ENCODE measurements at places on chromosomes 5 and 9.
A peak's percentile ranks its signal among the peaks of the same experiment; 100 is the strongest.

DNA sequence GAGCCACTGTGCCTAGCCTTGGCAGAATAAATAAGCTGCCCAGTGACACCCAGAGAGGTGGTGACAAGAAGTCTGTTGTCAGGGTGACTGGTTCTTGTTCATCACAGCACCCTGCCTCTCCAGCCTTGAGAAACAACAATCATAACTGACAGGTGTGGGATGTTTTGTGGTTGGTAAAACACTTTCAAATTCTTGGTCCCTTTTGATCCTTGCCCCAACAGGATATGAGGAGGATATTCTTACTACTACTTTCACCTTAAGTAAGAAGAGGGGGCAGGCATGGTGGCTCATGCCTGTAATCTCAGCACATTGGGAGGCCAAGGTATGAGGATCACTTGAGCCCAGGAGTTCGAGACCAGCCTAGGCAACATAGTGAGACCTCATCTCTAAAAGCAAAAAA is 14.2 kb upstream of the FRRS1L start:
- DNase-seq, result no peak

DNA sequence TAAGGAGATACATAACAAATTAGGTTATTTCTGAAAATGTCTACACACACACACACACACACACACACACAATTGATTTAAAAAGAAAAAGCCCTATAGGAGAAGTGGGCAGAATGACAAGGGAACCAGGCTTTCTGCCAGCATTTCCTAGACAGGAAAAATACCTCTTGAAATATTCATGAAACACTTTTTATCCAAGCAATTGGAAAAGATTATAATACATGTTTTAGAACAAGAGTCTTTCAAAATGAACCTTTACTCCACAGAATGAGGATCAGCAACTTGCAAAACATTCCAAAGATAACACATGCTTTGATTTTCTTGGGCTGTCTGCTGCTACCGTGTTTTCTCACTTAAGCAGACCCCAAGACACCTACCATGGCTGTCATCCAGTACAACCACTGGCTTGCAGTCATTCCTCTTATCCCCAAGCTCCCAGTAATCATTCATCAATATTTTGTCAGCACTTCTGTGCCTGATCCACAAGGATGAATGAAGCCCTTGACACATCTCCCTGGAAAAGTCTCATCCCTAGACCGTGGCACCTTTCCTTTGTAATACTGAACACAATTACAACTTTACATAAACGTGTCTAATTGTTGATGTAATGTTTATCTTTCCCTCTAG is 717.1 kb upstream of the ZNF608 start:
- DNase-seq, result no peak

GRCh38 chr9:126618190-126618584 is 4.5 kb downstream of the LMX1B start:
- DNase-seq, result no peak

DNA sequence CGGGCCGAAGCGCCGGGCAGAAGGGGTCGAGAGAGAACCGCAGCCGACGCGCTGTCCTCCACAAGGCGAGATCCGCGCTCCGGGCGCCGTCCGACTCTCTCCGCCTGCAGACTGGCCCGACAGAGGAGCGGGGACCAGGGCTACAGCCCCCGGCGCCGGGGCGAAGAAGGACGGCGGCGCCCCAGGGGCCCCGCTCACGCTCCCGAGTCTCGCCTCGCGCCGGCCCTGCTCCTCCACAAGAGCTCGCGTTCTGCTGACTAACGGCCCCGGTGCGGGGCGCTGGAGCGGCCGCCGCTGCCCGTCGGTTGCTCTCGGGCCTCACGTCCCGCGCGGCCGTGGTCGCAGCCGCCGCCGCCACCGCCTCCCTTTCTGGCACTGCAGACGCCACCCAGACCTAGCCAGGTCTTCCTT is 338 bp downstream of the ABHD17B start:
- no peak for DNase-seq

DNA sequence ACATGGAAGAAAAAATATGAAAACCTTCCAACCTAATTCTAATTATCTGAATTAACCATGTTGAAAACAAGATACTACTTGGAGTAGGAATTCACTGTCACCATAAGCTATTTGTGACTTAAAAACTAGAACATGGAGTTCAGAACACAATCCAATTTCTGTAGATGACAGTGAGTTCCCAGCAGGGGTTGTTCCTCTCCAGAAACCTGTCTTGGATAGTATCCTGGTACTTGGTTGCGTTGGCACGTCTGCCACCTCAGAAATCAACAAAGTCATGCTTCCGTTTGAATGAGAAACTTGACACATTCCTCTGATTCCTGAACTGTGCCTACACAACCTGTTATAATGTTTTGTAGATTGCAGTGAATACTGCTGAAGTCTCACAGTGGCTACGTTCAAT is 789.9 kb upstream of the DMAC1 start:
- DNase-seq, result no peak

GRCh38 chr9:134010310-134011173 is 14.7 kb upstream of the BRD3OS start:
- no peak for DNase-seq

DNA sequence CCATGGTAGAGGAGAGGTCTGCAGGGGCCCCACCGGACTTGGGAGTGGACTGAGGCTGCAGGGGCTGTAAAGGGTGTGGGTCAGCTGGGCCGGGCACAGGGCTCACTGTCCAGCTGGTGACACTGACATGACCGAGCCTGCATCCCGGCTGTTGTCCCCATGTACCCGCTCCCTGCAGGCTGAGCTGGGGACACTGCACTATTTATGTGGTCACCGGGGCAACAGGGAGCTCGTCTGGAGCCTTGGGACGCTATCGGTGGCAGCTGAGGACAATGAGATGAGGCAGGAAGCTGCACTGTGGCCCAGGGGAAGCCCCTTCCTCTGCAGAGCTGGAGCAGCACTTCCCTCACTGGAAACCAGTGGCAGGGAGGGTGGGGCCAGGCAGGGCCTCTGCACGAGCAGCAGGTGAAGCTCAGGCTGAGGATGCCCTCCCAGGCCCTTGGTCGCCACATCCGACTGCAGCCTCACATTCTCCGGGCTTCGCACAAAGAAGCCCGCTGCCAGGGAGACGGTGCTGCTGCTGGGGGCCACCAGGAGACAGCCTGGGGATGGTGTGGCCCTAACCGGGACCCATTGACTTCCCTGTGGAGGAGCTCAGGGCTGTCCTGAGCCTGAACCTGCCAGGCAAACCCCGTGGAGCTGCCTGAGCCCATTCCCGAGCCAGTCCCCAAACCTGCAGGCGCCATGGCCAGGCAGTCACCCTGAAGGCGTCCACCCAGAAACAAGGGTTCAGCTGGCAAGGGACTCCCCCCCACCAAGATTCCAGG is 26.4 kb downstream of the ZDHHC11B start:
- DNase-seq, result peak; percentile 18

DNA sequence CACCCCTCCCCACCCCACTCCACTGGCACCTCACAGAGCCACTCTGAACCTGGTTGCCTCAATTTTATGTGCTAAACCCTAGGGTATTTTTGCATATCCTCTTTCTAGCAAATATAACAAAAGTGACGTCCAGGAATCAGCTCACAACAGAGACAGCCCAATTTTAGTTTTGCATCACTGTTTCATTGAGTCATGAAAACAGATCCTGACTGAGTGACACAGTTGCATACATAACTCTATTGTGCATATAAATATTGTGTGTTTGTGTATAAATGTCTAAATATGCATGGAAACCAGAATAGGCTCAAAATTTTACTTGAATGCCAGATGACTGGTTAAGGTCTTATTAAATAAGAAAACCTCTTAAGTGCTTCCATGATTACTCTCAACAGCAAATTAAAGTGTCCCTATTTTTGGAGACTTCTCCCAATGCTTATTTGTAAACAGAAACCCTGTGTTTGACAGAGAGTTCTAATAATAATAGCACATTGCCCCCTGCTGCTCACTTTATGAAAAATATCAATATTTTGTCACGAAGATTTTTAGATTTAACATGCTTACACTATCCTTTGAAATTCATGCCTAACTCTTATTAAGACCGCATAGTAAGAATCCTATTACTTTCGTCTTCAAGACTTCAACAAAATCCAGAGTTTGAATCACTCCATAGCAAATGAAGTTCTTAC is 75.5 kb upstream of the PRRC1 start:
- DNase-seq, result no peak

DNA sequence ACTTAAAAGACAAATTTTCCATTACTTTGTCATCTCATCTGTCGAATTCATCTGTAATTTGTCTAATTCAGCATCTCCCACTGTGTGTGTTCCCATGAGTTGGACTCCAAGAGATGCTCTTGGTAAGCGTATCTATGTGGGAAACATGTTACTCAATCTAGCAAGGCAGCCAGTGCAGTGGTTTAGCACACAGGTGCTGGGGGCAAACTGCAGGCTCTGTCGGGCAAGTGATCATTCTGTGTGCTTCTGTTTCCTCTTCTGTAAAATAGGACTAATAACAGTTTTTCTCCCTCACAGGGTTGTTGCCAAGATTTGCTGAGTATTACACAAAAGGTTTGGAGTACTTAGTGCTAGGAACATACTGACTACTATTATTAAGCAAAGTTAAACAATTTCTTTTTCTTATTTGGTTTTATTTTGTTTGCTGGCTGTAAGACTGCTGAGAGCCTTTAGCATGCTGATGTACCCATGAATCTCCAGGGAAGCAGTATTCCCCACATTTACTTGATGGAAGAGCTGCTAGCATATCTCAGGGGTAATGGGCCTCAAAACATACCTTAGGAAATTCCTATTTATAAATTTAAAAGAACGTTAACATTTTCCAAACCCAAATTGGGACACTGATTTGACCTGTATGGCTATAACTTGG is 709 bp upstream of the GAPT start:
- no peak for DNase-seq

DNA sequence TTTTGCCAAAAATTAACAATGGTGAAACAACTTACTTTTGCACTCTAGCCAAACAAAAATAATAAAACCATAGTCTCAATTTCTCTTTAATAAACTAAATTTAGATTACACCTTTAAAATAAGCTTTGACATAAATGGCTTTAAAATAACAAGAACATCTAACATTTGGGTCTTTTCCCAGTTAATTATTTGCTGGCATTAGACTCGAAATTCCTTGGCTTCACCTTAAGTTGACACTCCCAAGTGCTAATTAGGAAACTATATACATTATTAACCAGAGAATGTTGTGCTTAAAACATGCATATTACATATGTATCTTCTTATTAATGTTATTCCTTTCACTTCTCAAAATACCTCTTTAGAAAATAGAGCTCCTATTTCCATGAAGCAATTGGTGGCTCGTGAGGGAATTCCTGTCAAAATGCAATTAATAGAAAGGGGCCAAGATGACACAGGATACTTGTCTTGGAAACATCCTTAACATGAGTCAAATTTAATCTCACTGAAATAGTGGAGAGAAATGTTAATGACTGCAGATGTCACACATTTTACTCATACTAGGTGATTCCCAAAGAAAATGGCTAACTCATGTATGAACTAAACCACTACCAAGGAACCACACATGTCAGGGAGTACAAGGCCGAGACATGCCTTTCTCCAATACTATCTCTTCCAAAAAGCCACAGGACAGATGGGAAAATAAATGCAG is 932.9 kb upstream of the DMAC1 start:
- no peak for DNase-seq

GRCh38 chr5:175387144-175387543 is 56.8 kb downstream of the DRD1 start:
- DNase-seq, result no peak

DNA sequence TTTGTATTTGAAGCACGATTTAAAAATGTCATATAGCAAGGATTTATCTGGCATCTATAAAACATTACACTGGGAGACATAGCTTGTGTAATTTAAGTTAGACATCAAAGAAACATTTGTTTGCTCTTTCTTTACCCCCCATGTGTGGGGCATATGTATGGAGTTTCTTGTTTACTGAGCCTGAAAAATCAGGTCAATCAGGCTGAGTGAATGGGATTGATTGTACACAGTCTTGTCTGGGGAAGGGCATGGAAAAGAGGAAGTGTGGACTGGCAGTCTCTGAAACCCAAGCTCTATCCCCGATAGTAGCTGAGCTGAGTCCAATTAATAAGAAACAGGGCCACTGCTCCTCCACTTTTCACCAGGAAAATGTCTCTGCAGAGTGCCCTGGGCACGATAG is 49.4 kb downstream of the SLC46A2 start:
- no peak for DNase-seq

GRCh38 chr5:58148254-58148775 is 311.6 kb downstream of the PLK2 start:
- DNase-seq, result no peak

GRCh38 chr9:37730256-37730655 is 23.3 kb upstream of the TRMT10B start:
- no peak for DNase-seq

DNA sequence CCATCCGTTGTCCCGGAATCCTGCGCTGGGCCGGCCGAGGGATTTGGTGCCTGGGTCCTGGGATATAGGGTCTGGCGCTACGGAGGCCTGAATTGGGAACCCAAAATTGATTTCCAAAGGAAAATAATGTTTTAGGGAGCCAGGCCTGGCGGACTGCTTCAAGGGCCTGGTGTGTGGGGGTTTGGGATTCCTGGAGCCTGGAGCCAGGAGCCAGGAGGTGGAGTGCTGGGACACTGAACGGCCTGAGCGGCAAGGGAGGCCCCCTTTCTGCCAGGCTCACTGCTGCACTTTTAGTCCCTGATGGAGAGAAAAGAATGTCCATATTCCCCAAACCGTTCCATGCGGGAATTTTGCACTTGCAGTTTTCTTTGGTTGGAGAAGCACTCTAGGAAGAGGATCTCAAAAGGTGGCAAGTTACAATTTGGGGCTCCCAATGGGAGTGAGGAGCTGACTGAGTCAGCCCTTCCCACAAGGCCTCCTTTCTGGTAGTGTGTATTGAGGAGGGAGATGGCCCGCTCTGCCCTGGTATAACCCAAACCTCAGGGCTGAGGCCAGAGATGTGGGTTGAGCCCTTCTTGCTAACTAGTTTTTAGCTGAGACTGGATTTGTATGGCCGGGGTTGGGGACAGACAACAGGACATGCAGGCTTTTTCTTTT is 2.2 kb downstream of the LMX1B start:
- no peak for DNase-seq

DNA sequence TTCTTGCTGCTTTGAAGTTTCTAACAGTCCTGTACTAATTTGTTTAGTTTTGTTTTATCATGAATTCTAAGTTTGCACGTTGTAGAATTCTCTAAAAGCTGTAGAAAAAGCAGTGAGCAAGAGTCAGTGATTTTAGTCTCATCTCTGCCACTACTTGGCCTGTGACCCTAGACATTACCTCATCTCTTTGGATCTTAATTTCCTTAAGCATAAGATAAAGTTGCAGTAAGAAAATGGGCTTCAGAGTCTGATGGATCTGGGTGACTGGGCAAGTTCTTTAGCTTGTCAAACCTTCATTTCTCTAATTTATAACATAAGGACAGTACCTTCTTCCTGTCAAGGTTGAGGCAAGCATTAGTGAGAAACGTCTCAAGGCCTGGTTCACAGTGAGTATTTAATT is 247.9 kb downstream of the DMRT2 start:
- no peak for DNase-seq

- no peak for DNase-seq
Measured at GRCh38 chr9:75455444-75455921, 367.2 kb downstream of the OSTF1 start.

- no peak for DNase-seq
Measured at GRCh38 chr5:118580949-118581348, 407.4 kb downstream of the DTWD2 start.

All from stimulated activated CD4-positive, alpha-beta T cell treated with anti-CD3 and anti-CD28 coated beads, Interleukin-15, amount 100 ng/mL, for 1 hour (primary cell).